ENCODE measurements at places on chromosomes 16 and 17. TPM values are rescaled to one million over a fixed set of nuclear protein-coding genes. Genes with fewer than 3 reads are reported as not detected.

The SCO1 gene
- total RNA-seq = 48.5 TPM

The EXOC3L1 gene
- not detected for total RNA-seq

The ZMYND15 gene
- not detected for total RNA-seq

The FBXL19 gene
- 30.1 TPM for total RNA-seq

The NGFR gene
- not detected for total RNA-seq

The CCL3 gene
- total RNA-seq = 1,562 TPM

The FBRS gene
- total RNA-seq = 107 TPM

The OGFOD3 gene
- 29.2 TPM for total RNA-seq

The TSR3 gene
- 92.1 TPM for total RNA-seq

The CANT1 gene
- total RNA-seq = 53.1 TPM

The EME2 gene
- total RNA-seq = 20.3 TPM

The NEUROD2 gene
- not detected for total RNA-seq

The RHBDL1 gene
- total RNA-seq = 0.63 TPM

The TERB1 gene
- not detected for total RNA-seq

The CCL1 gene
- 20.3 TPM for total RNA-seq

The HOXB7 gene
- 0.59 TPM for total RNA-seq

The CAVIN1 gene
- total RNA-seq = 0.78 TPM

The ENPP7 gene
- 0.11 TPM for total RNA-seq

The DNAH17 gene
- total RNA-seq = 0.10 TPM

The ICAM2 gene
- total RNA-seq = 74.0 TPM

The C17orf107 gene
- 2.8 TPM for total RNA-seq

The TPSG1 gene
- not detected for total RNA-seq

The PDIA2 gene
- not detected for total RNA-seq

The ARL4D gene
- total RNA-seq = 2.6 TPM

The LGALS9C gene
- total RNA-seq = not detected

The GRAP gene
- total RNA-seq = 8.2 TPM

Measured in activated CD8-positive, alpha-beta memory T cell treated with anti-CD3 and anti-CD28 coated beads for 36 hours (primary cell).